ENCODE measurements at places on chromosomes 16 and 17.
A peak's percentile ranks its signal among the peaks of the same experiment; 100 is the strongest.

DNA sequence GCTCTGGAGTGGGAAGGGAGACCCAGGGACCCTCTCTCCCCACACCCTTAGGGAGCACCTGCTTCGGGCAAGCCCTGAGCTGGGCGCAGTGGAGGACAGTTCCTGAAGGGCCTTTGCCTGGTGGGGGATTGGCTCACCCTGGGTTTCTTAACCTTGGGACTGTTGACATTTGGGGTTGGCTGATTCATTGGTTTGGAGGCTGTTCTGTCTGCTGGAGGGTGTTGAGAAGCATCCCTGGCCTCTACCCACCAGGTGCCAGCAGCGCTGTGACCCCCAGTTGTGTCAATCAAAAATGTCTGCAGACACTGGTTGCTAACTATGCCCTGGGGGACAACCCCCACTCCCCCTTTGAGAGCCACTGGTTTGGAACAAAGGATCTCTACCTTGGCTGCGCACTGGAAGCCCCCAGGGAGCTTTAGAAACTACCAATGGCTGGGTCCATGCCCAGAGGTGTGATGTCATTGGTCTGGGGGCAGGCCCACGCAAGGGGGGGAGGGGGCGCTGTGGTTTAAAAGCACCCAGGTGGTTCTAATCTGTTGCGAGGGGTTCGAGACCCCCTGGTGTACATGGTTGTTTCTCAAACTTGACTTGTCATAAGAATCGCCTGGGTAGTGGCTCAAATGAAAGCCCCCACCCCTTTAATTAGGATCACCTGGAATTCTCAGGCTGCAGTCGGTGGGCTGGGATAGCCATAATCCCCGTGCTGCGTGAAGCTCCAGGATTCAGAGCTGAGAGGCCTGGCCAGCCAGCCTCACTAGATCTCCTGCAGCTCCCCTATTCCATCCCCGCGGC lies 151.9 kb upstream of the GSE1 start:
- DNase-seq, result no peak

DNA sequence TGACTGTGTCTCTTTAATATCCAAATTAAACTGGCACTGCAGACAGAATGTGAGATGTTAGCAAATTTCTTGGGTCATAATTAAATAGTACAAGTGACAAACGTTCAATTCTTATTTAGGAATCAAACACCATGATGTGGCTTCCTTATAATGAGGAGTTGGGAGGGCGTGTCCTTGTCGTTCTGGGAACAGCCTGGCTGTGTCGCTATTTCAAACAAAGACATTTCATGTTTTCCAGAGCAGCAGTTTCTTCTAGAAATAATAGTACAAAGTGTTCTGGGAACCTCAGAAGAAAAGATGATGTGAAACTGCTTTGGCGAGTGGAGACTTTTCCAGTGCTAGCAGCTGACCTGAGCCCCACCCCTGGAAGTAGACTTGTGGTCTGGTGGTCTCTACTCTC lies 301.7 kb upstream of the N4BP1 start:
- DNase-seq, result no peak

DNA sequence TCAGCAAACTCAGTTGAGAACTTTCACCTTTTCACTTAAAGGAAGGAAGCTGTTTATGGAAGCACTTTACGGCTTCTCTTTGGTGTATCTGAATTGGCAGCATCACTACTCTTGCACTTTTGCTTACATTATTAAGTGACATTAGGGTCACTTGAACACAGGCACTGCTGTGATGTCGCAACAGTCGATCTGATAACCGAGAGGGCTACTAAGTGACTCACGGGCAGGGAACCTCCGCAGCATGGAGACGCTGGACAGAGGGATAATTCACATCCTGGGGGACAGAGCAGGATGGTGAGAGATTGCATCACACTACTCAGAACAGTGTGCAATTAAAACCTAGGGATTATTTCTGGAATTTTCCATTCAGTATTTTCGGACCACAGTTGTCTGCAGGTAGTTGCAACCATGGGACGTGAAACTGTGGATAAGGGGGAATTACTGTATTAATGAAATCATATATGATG lies 56.5 kb downstream of the DNAH2 start:
- no peak for DNase-seq

DNA sequence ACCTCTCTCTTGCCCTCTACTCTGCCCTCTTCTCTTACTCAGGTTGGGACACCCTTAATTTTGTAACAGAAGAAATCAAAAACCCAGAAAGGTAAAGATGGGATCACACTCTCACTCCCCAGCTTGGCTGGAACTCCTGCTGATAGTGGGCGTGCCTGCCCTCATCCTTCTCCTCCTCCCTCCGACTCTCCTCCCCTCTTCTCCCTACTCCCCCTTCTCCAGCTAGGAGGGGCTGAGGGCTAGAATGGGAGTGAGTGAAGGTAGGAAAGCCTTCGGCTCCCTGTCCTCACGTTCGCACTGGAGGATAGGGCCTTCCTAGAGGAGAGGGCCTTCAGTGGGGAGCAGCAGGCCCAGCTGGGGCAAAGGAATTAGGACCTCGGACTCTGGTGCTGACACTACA lies 20.3 kb downstream of the SLC7A6OS start:
- no peak for DNase-seq

- no peak for DNase-seq
These were observed 2.9 kb upstream of the P2RX1 start for GRCh38 chr17:3919123-3919624.

DNA sequence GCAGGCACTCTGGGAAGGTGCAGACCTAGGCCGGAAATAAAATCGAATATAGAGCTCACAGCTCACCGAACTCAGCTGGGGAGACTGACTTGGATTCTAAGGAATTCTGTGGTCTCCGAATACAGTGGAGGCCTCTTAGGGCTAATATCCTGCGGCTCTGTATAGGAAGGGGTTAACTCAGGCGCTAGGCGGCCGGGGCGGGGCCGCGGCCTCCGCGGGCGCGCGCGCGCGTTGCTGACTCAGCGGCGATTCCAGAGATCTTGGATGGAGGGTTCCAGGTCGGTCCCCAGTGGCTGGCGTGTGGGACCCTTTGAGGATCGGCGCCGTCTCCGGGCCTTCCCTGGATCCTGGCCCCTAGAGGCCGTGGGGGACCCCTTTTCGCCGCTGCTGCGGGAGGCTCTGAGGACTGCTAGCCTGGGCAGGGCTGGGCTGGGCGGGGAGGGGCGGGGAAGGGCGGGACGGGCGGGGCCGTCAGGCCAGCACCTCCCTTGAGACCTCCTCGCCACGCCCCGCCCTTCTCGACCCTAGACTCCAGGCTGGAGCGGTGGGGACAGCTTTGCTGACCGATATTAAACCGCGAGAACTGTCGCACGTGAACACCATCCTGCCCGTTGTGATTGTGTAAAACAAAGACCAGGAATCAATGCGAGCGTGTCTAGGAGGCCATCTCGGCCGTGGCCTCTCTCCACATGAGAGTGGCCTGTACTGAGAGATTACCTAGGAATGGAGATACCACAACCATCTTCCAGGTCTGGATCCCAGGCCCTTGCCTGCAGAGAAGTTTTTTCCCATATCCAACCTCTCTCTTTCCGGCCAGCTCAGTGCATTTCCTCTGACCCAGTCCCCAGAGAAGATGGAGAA lies 1.4 kb upstream of the PLEKHH3 start:
- peak; percentile 94 for DNase-seq

GRCh38 chr17:75047398-75048098 lies 523 bp downstream of the KCTD2 start:
- no peak for DNase-seq

DNA sequence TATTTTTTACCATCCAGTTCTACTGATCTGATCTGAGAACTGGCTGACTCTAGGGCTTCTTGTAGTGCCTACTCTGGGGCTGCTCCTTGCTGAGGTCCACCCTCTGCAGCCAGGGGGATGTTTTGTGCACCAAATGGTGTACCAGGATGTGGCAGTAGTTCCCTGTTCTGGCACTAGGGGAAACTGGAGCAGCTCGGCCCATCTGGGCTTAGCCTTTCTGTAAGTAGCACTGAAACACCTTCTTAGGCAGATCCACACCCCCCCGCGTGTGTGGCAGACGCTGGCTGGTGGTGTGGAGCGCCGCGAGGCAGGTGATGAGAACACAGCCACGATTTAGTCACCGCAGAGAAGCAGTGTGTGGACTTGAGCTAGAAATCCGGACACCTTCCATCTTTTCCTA lies 17.0 kb downstream of the DUSP14 start:
- DNase-seq, result peak; percentile 96

DNA sequence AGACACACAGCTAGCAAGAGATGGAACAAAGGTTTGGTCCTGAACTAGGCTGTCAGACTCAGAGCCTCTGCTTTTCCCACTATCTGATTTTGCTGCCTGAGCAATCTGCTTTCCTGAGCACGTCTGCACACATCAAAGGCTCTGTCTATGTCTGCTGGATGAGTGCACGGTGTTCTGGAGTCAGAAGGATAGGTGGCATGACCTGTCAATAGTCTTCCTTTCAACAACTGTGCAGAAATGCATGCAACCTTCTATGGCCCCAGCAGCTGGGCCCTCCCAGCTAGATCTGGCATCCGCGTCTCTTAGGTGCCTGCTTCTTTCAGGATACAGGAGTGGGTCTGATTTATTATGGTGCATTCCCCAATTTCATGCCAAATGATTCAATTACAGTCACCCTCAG lies 138.3 kb downstream of the UTP18 start:
- DNase-seq, result no peak

DNA sequence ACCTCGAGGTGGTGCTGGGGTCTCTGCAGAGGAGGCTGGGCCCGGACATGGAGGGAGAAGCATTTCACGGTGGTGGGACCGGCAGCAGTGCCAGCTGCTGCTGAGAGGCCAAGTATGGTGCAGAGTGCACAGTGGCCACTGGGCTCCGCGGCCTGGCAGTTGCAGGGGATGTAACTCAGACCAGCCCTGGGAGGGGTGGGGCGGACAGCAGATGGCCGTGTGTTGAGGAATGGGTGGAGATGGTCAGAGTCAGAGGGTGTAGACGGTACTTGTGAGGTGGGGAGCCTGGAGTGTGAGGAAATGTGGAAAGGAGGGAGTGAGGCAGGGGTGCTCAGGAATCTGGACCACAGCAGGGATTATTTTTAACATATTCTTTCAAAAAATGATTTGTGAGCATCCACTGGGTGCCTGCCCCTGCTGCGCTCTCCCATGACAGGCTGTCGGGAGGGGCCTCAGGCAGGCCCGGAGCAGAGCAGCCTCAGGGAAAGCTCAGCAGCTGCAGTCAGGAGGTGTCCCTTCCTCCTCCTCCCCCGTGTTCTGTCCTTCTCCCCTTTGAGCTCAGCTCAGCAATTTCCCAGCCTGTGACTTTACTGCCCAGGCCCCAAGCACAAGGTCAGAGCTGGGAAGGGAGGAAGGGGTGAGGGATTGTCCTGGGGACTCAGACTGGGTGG lies 113.1 kb downstream of the RAP1GAP2 start:
- no peak for DNase-seq

DNA sequence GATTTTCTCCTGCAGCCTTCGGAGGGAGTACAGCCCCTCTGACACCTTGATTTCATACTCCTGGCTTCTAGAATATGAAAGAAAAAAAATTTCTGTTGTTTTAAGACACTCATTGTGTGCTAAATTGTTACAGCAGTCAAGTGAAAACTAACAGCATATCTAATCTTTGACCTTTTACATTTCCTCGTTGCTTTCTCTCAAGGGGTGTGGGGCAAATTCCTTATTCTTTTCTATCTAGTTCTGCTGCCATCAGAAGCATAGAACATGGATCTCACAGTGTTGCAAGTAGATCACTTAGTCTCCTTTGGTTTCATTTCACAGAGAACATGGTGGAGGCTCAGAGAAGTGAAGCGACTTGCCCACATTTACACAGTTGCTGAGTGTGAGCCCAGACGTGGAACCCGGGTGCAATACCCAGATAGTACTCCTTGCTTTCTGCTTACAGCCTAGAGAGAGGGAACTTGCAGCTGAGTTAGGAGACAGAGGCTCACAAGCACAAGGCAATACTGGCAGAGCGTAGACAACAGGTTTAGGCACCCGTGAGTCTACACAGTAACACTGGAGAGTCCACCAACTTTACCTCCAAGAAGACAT lies 28.7 kb upstream of the MMD start:
- DNase-seq, result no peak

GRCh38 chr17:4474093-4474492 lies 24.6 kb upstream of the SPNS2 start:
- no peak for DNase-seq

GRCh38 chr17:40108970-40109824 lies 8.8 kb upstream of the NR1D1 start:
- DNase-seq, result no peak

DNA sequence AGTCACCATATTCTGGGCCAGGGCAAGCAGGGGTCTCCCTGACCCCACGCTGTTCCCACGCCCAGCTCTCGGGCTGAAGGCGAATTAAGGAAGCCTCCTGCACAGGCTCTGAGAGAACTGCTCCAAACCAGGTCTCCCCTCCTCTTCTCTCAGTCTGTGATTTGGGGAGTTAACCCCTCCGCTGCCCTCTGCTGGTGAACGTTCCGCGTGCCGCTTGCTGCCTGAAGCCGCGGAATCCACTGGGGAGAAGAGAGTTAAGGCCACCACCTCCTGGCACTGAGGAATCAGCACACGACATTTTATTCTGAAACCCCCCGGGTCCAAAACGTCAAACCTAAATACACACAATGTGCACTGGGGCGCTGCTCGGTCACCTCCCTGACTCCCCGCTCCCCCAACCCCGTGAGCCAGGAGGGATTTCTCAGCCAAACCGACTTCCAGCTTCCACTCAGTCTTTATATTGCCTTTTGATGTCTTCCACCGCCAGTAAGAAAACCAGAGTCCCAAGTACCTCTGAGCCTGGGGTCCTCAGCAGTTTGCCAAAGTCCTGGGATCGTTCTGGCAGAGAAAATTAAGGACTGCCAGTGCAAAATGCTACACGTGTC lies 54.4 kb upstream of the RCVRN start:
- DNase-seq, result peak; percentile 95

GRCh38 chr17:44636562-44636961 lies 19.7 kb upstream of the MEIOC start:
- no peak for DNase-seq

DNA sequence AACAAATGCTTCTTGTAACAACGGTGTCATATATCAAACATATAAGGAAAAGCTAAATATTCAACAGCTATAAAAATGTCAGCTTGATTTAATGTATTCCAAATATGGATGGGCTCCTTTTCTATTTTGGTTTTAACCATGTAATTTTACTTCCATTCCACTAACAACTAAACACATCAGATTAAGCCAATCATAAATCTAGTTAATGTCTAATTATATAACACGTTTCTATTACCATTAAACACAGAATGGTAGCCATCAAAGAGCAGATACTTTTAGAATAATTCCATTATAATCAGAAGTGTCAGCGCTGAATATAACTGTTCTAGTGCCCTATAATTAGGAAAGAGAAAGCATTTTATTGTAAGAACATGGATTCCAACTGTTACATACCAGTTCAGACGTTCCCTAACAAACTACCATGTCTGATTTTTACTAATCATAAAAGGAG lies 10.0 kb downstream of the CMC2 start:
- DNase-seq, result no peak

DNA sequence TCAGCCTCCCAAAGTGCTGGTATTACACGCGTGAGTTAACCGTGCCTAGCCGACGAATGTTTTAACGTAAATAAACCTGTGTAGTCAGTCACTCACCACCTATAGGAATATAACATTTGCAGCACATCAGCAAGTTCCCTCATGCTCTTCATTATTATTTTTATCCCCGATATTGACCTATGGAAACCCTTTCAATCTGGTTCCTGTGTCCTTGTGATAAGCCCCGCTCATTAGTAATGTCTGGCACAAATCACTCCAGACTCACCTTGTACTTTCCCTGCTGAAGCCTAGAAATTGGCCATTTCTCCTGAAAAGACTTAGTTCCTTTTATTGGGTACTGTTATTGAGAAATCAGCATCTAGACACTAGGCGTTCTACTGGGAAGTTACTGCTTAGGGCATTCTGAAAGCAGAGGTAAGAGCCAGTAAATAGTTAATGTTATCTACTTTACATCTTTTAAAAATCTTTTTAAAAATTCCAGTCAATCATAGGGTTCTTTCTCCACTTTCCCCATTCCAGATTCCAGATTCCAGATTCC lies 1.5 kb upstream of the PHKG2 start:
- DNase-seq, result no peak

GRCh38 chr16:27754788-27755690 lies 205.1 kb downstream of the KATNIP start:
- no peak for DNase-seq

Data from posterior cingulate gyrus (tissue), 11 donors.